ENCODE measurements at places on chromosomes 2 and 18.

DNA sequence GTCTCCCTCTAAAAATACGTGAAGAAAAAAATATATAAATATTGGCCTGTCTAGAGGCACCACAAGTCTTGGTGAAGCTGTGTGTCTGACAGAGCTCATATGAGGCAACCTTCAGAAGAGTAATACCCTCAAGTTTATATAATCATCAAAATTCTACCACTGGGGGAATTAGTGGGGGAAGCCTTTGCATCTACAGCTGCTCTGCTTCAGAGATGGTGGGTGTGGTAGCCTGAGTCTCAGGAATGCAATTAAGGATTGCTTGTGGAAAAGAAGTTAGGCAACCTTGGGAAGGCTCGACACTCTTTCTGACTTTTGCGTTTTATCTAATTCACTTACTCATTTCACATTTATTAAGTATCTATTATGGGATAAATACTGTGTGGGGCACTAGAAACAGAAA, 17.4 kb downstream of the TPGS2 start:
- DNase-seq, result no peak

DNA sequence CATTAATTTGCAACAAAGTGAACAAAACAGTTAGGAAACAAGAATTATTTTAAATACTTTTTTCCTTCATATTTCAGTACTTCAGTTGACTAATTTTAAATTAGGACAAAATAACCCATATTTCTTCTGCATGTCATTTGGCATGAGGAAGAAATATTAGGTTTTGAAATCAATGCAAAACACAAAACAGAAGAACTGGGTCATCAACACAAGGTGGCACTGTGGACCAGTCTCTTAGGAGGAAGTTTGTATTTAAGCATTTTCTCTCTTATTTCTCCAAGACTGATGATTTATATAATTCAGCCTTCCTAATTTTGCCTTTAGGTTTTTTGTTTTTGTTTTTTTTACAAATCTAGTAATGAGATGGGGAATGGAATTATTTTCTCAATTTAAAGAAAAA, 352.8 kb upstream of the KCNH7 start:
- no peak for DNase-seq

DNA sequence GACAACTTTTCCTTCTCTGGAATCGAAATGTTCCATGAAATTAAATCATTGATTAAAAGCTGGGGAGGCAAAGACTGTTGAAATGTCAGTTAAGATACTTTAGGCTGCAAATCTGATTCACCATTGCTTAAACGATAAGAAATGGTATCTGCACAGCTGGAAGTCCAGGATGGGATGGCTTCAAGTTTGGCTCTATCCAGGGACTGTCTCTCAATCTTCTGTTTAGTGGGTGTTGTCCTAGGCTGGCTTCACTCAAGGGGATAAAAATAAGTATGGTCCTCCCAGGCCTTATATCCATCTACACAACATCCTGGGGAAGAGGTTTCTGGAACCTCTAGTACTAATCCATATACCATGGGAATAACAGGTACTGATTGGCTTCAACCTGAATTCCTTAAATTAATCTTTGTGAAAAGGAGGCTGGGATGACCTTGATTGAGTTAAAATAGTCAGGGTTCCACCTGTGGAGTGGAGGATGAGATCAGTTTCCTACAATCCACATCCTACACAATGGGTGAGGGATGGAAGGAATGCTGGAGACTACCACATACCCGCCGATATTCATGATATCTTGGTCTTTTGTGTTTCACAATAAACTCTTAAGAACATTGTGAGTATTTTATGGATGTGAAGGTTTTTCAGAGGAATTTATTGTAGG, 156.0 kb upstream of the L3MBTL4 start:
- DNase-seq, result no peak

DNA sequence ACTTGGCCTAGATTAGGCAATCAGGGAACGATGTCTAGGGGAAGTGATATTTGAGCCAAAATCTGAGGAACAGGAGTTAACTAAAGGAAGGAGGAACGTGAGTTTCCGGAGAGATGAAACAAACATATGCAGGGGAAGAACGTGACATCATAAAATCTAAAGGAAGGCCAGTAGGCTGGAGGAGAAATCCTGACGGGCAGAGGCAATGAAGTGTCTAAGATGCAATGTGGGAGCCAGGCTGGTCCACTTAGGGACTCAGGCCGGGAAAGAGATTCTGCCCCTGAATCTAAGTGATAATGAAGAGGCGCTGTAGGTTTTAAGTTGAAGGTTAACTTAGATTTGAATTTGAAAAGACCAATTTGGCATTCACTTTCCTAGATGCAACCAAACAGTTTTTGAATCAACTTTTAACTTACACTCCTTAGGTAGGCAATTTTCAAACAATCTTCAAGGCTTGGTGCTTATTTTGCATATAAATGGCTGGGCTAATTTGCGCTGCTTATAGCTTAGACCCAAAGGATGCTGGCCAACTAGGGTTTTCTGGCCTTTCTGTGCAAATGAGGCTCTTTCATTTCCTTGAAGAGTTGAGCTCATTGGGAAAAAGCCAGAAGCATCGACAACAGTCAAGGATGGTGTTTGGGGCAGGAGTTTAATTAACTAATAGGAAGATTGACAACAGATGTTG, 221.7 kb downstream of the SOX11 start:
- DNase-seq, result no peak

GRCh38 chr2:218888341-218888740, 7.7 kb downstream of the WNT10A start:
- no peak for DNase-seq

DNA sequence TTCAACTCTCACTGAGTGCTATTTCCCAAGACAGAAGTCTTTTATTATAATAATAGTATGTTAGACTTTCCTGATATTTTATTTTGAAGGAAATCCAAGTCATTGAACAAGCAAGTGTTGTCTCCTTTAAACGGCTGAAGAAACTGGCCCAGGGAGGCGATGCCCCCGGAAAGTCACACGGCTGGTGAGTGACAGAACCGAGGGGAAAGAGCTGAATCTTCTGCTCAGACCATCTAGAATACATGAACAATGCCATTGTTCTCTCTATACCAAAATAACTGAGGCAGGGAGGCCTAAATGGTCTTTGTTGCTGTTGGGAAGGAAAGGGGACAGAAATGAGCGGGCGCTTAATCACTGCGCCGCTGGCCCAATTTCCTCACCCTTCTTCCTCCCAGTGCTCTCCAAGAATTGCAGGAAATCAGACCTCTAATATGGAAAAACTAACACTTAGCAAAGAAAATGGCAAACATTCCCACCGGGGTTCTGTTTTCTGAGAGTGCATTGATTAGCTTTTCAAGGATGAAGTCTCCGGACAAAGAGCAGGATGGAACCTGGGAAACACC, 101.5 kb downstream of the KLF7 start:
- no peak for DNase-seq

- peak; percentile 42 for DNase-seq
Measured at GRCh38 chr18:79871026-79871390, 73.3 kb downstream of the KCNG2 start.

DNA sequence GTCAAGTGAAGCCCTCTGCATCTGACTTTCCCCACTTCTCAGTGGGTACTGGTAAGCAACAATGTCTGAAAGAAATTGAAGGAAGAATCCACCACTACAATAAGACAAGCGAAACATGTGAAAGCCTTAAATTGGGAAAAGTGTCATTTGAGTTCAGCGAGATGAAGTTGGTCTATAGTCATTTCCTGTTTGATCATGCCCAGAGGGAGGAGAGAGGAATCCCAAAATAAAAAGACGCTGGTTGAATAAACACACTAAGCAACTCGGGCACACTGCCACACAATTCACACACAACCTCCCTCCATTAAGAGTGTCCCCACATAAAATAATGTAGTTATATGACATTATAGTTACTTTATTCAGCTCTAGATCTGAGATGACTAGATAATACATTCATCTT, 166.1 kb downstream of the CBLN2 start:
- no peak for DNase-seq

- DNase-seq, result no peak
Measured at GRCh38 chr2:54773838-54774237, 50.4 kb downstream of the EML6 start.

- DNase-seq, result no peak
Measured at GRCh38 chr2:156480376-156480775, 44.2 kb downstream of the GPD2 start.

DNA sequence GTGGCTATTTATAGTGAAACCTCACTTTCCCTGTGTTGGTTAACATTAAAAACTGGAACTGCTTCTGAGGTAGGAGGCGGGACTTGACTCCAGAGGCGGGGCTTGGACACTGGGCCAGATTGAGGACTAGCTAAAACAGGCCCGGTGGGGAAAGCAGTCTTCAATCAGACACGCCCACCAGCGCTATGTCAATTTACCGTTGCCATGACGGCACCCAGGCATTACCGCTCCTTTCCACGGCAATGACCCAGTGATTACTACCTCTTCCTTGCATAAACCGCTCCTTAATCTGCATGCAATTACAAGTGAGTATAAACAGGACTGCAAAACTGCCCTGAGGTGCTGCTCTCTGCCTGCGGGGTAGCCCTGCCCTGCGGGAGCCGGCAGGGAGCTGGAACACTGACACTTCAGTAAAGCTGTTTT, 35.3 kb downstream of the LRRFIP1 start:
- peak; percentile 96 for DNase-seq

GRCh38 chr2:180970016-180970415, 10.4 kb upstream of the UBE2E3 start:
- no peak for DNase-seq

DNA sequence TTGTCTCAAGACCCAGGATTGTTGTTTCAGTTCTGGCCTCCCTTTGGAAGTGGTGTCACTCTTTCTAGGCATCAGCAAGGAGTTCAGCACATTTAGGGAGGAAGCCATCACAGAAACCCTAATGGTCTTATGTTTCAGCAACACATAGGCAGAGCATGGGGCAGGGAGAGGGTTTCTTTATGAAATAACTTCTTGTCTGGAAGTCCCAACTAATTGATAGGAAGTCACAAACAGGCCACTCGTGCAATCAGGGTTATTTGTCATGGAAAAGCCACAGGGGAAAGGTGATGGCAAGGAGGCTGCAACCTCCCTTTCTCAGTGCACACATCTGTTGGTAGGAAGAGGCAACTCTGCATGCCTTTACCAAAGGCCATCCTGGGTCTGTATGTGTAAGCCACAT, 103.0 kb downstream of the BCL11A start:
- DNase-seq, result no peak

DNA sequence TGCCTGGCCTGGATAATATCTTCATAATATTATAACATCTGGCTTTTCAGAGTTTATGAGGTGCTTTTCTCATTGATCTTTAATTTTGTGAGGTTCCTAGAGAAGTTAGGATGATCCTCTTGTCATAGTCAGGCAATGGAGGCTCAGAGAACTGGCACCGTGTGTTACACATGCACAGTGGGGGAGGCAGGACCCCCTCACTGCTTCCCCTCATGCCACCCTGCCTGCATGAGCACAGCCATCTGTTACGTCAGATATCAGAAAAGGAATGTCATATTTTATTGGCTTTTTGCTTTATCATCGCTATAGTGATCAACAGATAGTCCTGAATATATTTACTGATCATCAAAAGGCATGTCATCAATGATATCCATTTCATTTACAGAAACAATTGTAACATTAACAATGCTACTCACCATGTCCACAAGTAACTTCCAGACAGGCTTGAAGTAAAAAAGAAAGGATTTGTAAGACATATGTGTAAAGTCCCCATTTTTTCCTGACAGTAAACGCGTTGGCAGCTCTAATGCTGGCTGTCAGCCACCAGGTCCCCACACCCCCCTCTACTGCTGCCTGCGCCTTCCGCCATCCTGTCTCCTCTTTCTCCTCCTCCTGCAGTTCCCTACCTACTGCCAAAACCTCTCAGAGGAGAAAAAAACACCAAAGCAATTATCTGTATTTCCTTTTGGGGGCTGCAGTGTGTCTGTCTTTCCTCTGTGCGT, 18.8 kb downstream of the ENOSF1 start:
- DNase-seq, result no peak

GRCh38 chr2:237091779-237092436, 6.2 kb downstream of the COPS8 start:
- DNase-seq, result no peak

GRCh38 chr2:60849187-60849586, 32.2 kb upstream of the REL start:
- no peak for DNase-seq

GRCh38 chr2:54373855-54374254, 82.3 kb upstream of the SPTBN1 start:
- DNase-seq, result no peak

DNA sequence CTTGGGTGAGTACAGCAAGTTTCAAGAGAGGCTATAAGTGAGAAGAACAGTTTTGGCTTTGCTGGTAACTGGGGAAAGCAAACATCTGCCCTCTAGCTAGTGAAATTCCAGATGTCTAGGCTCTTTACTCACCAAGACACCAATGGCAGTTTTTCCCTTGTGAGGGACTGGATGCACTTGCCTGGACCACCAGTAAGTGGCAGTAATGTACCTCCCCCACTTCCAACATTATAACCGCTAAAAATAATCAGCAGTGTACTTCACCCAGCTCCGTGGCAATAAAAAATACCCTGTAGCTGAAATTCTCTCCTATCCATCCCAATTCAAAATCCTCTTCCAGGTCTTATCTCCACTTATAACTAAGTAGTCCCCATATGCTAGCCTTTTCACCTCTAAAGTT, 383.9 kb downstream of the ARHGAP15 start:
- peak; percentile 44 for DNase-seq

DNA sequence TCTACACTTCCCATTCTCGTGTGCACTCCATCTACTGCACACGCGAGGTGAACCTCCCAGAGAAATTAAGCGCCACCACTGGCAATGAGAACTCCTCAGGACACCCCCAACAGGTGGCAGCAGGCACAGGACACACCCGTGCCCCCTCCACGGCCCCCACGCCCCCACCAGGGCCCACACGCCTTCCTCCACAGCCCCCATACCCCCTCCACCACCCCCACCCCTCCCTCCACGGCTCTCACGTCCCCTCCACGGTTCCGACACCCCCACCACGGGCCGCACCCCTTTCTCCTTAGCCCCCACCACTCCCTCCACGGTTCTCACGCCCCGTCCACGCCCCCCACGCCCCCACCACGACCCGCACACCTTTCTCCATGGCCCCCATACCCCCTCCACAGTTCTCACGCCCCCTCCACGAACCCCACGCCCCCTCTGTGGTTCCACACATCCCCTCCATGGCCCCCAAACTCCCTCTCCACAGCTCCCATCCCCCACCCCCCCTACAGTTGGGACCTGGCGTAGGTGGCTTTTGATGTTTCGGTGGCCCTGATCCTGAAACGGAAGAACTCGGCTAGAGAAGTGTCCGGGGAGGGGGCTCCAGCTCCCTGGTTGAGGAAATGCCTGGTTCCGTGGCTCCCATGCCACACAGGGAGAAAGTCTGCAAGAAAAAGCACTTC, 110.8 kb downstream of the ZNF516 start:
- no peak for DNase-seq

All from ureter (tissue), 1 donor.